GM12878 (cell line): ENCODE measurements at places on chromosomes 6 and 20. TPM values are rescaled to one million over a fixed set of nuclear protein-coding genes. Genes with fewer than 3 reads are reported as not detected.

The EYA2 gene
- not detected in 2 replicates for total RNA-seq

The MYO6 gene
- 22.6 and 23.2 TPM in 2 replicates for total RNA-seq

The TBX18 gene
- total RNA-seq: 0.10 TPM in 1 of 2 replicates, not detected in the other

The KCNK16 gene
- not detected in 2 replicates for total RNA-seq

The GJA10 gene
- total RNA-seq: not detected in 2 replicates

The PTCHD4 gene
- total RNA-seq: 0.05 TPM in 1 of 2 replicates, not detected in the other

- no peak for DNase-seq
These were observed 38.0 kb downstream of the RCAN2 start for GRCh38 chr6:46453216-46453615.

DNA sequence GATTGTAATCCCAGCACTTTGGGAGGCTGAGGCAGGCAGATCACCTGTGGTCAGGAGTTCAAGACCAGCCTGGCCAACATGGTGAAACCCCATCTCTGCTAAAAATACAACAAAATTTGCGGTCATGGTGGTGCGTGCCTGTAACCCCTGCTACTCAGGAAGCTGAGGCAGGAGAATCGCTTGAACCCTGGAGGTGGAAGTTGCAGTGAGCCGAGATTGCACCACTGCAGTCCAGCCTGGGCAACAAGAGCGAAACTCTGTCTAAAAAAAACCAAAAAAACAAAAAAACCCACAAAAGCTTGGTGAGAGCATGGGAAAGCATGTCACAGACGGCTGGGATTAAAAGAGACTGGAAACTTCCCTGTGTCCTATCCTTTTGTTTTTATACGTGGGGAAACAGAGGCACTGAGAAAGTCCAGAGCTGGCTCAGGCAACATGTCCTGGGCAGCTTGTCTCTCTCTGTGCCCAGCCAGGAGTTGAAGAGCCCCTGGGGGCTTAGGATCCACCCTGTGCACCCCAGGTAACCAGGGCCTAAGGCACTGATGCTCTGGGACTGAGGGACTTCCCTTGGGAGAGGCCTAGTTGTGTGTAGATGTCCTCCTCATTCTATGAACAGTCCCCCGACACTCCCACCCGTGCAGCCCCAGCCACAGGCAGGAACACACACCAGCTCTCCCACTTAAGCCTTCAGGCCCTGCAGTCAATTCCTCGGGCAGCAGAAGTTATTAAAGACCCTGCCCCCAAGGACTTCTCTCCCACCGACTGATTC is 16.0 kb downstream of the CD40 start:
- no peak for DNase-seq

- DNase-seq: no peak
These were observed 94.0 kb upstream of the MPC1 start for GRCh38 chr6:166476634-166477215.

DNA sequence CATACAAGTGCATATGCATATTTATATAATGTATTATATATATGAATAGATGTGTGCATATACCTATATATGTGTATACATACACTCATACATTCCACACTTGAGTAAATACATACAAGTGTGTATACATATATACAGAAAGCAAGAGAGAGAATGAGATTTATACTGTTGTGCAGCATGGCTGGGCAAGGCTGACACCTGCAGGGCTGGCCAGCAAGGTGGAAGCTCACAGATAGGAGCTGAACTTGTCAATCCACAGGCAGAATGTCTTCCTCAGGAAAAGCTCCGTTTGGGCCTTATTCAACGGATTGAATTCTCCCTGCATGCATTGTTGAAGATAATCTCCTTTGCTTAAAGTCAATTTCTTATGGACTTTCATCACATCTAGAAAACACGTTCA is 256.7 kb downstream of the ZNF217 start:
- DNase-seq: no peak

- DNase-seq: no peak
These were observed 934.4 kb downstream of the KIF16B start for GRCh38 chr20:15638816-15639215.

DNA sequence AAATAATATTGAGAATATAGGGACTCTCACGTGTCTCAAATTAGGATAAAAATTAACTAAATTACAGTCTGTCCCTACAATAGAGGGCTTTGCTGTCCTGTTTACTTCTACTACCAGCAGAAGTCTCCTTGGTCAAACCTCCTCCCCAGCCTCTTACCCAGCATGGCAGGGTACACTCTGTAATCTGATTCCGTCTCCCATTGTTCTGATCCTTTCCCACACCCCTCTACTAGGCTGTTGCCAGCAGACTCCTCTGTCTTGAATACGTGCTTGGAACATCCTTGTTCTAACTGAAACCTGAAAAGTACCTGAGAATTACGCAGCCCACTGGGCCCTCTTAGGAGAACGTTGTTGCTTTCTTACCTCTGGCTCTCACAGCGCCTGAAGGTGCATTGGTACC is 112.2 kb upstream of the PREP start:
- no peak for DNase-seq

DNA sequence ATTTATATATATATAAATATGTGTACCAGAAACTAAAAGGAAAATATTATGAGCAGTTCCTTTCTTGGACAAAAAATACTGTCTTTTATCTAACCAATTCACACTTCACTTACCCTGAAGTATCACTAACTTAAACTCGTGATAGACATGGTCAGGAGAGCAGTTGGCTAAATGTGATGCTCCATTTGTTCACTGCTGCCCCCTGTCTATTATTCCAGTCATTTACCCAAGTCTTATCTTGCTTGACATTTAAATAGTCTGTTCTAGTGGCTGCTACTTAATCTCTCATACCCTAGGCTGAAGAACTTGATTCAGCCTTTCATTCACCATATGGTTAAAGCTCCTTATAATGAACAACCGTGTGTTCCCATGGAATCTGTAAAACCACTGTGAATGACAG is 789.6 kb upstream of the EYS start:
- no peak for DNase-seq

DNA sequence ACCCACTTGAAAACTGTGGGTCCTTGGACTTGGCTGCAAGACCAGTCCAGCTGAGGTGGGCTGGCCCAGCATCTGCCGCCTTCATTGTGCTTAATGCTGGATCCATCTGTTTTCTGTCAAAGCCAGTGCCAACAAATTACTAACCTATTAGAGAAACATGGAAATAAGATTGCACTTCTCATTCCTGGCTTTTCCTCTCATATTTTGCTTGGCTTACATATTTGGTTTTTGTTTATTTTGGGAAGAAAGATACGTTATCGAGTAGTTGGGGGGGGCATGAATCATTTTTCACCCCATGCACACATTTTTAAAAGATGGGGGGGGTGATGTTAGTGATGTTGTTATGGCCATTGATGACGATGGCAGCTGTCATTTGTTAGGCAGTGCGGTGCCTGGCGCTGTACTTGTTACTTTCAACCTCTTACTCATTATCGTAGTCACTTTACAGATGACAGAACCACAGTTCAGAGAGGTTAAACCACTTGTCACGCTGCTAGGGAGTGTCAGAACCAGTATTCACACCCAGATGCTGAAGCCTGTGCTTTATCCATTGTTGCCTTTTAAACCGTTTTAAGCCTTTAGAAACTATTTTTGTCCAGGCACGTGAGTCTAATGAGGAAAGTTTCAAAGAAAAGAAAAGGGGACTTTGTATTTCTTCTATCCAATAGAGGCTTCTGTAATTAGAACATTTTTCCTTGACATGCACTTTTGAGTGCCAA is 180.0 kb downstream of the TMEM242 start:
- no peak for DNase-seq

GRCh38 chr6:148629592-148630465 is 117.0 kb upstream of the UST start:
- no peak for DNase-seq

DNA sequence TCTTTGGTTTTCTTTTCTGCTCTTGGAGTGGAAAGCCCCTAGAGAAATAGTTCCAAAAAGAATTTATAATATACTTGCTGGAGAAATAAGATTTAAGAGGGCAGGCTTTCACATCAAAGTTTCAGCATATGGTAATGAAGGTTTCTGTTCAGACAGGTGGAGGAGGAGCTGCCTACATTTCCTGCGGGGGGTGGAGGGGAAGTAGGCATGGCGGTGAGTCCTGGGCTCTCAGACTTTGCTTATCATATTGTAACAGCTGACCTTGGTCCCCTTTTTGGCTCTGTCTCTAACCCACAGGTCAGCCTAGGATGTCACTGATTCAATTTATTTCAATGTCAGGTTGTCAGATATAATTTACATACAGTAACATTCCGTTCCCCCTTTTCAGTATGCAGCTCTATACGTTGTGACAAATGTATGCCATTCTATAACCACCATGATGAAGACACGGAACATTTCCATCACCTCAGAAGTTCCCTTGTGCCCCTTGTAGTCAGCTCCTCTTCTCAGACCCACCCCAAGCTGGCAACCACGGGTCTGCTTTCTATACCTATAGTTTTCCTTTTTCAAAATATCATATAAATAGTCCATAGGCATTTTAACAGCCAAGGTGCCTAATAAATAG is 77.6 kb upstream of the GGTLC1 start:
- no peak for DNase-seq

DNA sequence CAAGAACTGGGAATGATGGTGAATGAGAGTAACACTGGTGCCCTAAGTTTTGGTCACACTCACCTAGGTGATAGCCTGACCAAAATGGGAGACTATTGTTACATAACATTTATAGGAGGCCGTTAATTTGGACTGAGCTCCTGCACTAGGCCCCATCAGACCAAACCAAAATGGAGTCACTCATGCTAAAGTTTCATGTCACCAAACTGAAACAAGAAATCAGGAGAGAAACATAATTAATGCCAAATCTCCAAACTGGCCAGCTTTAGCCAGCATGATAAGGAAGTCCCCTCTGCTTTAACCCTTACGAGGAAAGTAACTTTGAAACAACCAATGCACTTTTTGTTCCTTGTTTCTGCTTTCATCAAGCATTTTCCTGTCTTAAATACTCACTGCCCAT is 110.9 kb upstream of the SLC22A16 start:
- no peak for DNase-seq

- DNase-seq: no peak
These were observed 71.8 kb upstream of the SIRPA start for GRCh38 chr20:1823450-1823844.

GRCh38 chr20:1718604-1719384 is 61.2 kb upstream of the SIRPG start:
- no peak for DNase-seq
